ENCODE measurements at places on chromosomes 5 and 9.

DNA sequence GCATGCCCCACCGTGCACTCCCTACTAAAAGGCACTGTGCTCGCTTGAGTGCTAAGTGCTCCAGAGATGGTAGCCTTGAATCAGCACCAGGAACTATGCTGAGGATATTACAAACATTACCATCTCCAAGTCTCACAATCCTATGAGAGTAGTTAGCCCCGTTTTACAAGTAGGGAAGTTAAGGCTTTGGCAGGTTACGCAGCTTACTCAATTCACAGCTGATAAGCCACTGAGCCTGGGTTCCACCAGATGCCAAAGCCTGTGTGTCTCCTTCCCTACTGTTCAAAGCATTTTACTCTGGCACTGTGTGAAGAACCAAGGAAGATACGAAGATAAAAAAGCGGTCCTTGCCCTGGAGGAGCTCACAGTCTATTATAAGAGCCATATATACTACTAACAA, 216.2 kb downstream of the EBF1 start:
- DNase-seq, result no peak

DNA sequence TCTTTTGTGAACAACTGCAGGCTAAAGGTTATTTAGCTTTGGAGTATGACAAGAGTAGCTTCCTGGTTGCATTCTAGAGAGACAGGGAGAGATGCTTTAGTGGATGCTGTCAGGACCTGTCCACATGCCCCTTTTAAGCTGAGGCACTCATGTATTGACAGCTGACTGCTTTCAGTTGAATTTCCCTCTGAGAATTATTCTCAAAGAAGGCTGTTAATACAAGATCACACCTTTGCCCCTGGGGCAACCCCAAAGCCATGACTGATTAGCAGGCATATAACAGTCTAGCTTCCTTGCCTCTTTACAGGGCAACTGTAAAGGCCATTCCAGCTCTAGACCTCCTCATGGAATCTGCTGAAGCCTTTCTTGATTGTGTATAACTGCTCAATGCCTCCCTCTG, 117.6 kb upstream of the ATP10B start:
- DNase-seq, result no peak

DNA sequence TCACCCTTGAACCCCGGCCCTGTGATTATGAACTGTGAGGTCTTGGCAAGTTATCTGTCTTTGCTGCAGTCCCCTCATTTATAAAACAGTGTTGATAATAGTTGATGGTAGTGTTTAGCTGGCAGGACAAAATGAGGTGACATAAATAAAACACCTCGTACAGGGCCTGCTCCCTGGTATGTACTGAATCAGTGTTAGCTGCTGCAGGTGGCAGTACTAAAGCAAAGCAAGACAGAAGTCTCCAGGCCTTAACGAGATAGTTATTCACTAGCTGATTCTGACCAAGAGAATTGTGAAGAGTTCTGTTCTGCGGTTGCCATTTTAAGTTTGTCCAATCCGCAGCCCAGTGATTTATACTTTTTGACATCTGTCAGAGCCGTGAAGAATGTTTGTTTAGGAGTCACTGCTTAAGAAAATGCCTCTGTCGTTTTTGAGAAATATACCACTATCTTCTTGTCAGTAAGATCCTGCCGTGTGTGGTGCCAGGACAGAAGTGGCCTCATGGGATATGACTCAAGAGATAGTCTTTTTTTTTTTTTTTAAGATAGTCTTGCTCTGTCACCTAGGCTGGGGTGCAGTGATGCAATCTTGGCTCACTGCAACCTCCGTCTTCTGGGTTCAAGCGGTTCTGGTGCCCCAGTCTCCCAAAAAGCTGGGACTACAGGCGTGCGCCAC, 75.9 kb downstream of the KDM4C start:
- no peak for DNase-seq

DNA sequence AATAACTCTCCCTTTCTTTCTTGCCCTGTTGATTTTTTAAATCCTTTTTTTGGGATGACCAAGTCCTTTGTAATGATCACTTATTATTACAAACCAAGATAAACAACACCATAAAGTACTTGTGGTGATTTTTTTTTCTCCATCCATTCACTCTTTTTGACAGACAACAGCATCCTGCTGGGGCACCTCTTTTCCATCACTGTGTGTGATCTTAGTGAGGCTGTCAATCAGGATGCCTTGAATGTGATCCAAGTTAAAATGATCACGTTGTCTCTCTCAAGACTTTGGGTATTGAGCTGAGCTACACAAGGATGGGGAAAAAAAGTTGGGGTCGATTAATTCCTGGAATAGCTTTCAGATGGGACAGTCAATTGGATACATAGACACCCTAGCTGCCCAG, 73.6 kb upstream of the PPP2R2B start:
- no peak for DNase-seq

GRCh38 chr9:110110154-110110553, 97.8 kb downstream of the C9orf152 start:
- no peak for DNase-seq

DNA sequence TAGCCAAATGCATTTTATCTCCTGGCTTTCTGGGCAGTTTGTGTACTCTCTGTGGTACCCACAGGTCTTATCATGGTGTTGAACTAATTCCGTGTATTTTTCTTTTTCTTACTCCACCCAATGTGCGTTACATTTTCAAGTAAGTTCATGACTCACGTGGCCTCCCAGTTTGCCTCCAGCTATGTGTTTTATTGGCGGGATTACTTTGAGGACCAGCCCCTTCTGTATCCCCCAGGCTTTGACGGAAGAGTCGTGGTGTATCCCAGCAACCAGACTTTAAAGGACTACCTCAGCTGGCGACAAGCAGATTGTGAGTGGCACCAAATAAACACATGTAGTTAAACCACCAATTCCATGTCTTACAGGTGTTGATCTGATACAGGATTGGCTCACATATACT, 3.2 kb downstream of the THG1L start:
- DNase-seq, result no peak

DNA sequence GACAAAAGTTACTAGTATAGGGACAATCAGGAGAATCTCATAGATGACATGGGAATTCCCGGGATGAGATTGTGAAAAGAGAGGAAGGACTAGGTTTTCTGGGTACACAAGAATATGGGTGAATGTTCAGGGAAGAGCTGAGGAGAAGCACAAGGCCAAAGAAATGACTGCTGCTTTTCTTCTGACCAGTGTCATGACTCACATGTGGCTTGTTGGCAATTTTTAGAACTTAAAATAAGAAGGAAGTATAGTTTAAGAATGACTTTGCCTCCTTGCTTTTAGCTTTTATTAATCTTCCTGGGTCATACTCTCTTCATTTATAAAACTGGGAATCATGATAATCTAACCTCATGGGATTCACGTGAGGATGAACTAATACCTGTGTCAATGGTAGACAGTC, 652.4 kb upstream of the MEF2C start:
- no peak for DNase-seq

GRCh38 chr5:91256142-91256524, 127.0 kb downstream of the ARRDC3 start:
- DNase-seq, result no peak

DNA sequence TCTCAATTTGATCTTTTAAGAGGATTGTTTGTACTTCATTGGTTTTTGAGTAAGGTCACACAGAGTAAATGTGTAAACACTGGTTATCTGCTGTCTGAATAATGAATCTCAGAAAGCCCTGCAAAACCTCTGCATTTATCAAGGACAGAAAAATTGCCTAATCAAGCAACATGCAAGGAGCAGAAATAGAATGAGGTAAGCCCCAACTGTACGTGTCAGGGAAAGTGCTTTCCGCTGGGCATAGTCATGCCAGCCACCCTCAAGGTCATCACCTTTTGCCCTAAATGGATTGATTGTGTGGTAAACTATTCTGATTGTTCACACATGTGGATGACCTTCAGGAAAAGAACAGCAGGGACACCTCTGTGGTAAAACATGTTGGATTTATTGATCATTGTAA, 376.9 kb upstream of the KCNN2 start:
- DNase-seq, result no peak

DNA sequence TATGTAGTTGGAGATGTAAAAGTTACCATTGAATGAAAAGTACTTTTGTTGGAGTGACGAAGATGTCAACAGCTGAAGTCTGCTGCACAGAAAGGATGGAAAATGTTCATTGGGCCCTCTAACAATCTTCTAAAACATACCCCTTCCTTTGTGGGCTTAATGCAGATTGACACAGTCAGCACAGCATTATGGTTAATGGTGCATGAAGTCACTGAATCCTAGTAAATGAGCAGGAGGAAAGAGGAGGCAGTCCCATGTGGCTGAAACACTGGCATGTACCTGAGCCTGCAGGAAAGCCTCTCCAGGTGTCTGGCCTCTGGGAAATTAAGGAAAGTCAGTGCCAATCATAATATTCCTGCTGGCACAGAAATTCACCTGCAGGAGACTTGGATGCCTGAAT, 153.8 kb downstream of the ARL15 start:
- no peak for DNase-seq

DNA sequence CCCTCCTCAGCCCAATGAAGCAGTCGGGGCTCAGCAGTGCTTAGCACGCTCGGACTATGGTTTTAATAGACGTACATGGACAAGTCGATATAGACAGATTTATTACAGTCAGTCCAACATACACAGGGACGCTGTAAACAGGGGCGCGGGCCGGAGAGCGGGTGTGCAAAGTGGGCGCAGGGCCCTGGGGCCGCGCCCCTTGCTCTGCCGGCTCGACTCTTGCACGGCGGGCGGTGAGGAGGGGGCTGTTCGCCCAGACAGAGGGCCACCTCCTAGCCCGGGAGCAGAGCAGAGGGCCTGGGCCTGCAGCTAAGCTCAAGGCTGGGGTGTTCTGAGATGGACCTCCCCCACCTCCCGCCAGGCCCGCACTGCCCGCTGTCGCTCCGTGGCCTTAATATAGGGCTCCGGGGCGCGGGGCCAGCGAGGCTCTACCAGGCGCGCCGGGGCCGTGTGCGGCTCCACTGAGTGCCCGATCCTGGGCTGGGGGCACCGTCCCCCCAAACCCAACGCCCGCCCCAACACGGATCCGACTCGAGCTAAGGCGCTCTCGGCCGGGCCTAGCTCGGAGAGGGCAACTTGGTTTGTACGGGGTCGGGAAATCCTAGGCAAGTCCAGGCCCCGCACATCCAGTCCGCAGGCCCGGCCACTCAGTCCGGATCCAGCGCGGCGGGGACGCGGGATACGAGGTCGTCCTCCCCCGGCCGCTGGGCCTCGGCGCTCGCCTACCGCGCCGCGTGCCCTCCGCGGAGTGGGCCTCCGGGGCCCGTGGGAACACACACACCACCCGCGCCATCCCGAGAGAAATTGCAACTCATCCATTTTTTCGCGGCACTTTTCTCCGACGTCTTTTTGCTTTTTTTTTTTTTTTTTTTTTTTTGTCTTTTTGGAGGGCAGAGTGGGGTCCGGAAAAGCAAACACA, 6.1 kb downstream of the PITX1 start:
- no peak for DNase-seq

- no peak for DNase-seq
These were observed 4.7 kb upstream of the MYMK start for GRCh38 chr9:133529457-133529856.
